COLO829 (cell line): ENCODE measurements at places on chromosomes 12 and 14.
A peak's percentile ranks its signal among the peaks of the same experiment; 100 is the strongest.

DNA sequence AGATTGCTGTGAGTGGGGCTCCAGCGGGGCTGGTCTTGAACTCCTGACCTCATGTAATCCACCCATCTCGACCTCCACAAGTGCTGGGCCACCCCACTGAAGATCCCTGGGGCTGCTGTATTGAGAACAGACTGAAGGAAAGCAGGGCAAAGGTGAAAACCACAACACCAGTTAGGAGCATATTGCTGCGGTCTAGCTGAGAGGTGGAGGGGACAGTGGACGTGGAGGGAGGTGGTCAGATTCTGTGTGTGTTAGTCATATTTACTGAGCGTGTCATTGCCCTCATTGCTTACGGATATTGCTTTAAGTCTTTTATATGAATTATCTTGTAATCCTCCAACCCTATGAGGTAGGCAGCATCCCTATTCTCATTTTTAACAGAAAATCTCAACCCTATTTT, 69.0 kb upstream of the OVCH1 start:
- DNase-seq, result no peak

GRCh38 chr14:86166541-86166940, 636.6 kb downstream of the FLRT2 start:
- no peak for DNase-seq

DNA sequence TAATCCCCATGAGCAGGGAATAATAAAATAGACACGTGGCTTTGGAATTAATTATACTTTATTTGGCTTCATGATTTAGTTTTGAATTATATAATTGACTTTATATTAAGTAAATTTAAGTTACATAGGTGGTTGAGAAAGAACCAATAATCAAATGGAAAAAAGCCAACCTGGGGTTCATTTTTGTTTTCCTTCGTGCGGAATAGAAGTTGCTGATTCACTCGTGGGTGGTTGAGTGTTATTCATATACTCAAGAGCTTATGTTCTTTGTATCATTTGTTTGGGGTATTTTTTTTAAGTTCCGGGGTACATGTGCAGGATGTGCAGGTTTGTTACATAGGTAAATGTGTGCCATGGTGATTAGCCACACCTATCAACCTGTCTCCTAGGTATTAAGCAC, 58.0 kb downstream of the ZNF664 start:
- no peak for DNase-seq

DNA sequence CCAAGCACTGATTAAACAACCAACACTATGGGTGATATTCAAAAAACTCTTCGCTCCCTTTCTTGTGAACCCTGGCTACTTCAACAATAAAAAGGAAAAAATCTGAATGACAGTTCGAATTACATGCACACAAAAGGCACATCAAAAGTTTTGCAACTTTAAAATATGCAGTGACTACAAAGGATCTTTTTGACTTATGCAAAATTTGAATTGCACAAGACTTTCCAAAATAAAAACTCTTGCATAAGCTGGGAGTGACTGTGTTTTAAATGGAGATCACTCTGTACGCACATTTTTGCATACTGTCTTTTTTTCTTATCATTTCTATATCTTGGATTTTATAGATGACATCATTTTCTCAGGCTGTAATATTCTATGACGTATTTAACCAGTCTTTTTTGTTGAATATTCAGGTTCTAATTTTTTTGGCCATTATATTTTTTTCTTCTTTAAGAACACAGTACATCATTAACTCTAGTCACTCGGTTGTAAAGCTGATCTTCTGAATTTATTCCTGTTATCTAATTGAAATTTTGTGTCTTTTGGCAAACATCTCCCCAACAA, 667.6 kb upstream of the TBX3 start:
- DNase-seq, result no peak

GRCh38 chr12:77130193-77130592, 64.8 kb upstream of the E2F7 start:
- DNase-seq, result no peak

- DNase-seq, result no peak
These were observed 53.9 kb downstream of the ANAPC7 start for GRCh38 chr12:110349514-110350151.

- no peak for DNase-seq
These were observed 150.1 kb upstream of the FSCB start for GRCh38 chr14:44657203-44657602.

- DNase-seq, result no peak
These were observed 8.8 kb upstream of the CEP170B start for GRCh38 chr14:104856157-104856868.

DNA sequence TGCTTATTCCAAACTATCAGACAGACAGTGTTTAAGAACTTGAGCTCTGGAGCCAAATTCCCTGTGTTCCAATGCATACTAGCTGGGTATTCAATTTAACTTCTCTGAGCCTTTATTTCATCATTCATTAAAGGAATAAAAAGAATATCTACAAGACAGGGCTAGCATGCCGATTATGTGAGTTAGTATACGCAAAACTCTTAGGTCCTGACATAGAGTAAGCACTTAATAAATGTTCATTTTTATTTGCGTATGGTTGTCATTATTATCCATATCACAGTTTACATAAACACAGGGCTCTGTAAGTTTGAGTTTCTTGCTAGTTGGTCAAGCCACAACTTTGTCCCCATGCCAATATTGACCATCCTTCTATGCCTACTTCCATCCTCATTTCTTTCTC, 161.5 kb downstream of the NUAK1 start:
- DNase-seq, result no peak

DNA sequence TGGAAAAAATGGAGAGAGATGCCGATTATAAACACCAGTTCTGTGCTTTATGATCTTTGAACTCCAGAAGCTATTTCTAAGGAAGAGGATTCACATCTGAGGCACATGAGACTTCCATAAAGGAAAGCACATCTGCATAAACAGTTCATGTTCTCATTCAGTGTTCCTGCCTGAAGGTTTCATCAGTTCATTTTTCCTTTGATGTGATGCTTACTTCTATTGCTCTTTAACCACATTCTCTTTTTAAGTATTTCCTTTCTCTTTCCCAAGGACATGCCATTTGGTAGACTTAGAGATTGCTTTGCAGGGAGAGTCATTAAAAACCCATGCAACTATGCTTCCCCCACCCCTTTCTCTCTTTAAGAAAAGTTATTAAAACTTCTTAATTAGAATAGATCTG, 387.0 kb upstream of the FLRT2 start:
- no peak for DNase-seq

- no peak for DNase-seq
These were observed 77.7 kb downstream of the PLXNC1 start for GRCh38 chr12:94225947-94226630.

GRCh38 chr14:35480119-35480769, 53.7 kb upstream of the INSM2 start:
- no peak for DNase-seq

- DNase-seq, result no peak
These were observed 6.0 kb downstream of the HOXC4 start for GRCh38 chr12:54059668-54060067.

- DNase-seq, result no peak
These were observed 61.6 kb downstream of the CAPZA3 start for GRCh38 chr12:18799561-18799960.

DNA sequence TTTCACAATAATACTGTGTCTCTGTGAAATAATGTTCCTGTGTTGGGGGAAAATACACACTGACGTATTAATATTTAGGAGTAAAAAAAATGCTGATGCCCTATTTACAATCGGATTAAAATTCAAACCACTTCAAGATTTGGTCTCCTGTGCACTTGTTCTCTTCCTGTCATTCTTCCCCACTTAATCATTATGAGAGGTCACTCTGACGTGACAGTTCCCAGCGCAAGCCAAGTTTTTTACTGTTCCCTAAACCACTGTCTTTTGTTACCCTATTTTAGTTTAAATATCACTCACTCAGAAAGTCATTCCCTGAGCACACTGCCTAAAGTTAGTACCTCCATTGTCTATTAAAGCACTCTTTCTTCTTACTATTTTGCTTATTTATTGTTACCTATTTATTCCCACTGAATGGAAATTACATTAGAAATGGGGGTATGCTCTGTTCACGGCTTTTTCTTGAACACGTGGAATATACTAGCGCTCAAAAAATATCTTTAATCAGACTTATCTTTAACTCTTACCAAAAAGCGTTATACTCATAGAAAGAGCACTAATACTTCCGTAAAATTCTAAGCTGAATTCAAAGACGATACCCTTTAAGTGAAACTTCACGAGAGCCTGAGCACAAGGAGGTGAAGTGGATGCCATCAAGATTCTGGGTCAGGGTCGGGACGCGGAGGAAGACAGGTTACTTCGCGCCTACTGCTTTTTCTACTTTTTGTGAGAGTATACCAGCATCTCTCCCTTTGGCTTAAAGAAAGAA, 670 bp upstream of the PSMA3 start:
- DNase-seq, result no peak

GRCh38 chr12:122860854-122861586, 25.8 kb downstream of the HIP1R start:
- no peak for DNase-seq

DNA sequence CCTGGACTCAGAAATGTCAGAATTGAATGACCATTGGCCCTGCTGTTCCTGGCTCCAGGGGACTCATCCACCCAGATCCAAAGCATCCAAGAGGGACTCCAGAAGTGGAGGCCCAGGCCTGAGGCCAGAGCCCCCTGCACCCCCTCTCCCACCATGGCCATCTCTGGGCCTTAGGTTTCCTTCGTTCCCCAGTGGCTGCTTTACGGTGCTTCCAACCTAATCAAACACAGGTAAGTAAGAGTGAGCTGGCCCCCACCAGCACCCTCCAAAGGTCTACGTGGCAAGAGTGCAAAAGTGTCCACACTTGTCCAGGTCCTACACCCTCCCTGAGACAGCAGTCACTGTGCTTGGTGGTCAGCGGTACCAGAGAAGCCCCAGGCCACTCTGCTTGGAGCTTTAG, 139.0 kb downstream of the DPF3 start:
- no peak for DNase-seq

GRCh38 chr14:51929910-51930682, 59.2 kb upstream of the RTRAF start:
- peak; percentile 75 for DNase-seq

GRCh38 chr14:92673601-92674150, 74.8 kb downstream of the LGMN start:
- no peak for DNase-seq

GRCh38 chr12:12010277-12011039, 60.3 kb upstream of the BCL2L14 start:
- DNase-seq, result peak; percentile 92

DNA sequence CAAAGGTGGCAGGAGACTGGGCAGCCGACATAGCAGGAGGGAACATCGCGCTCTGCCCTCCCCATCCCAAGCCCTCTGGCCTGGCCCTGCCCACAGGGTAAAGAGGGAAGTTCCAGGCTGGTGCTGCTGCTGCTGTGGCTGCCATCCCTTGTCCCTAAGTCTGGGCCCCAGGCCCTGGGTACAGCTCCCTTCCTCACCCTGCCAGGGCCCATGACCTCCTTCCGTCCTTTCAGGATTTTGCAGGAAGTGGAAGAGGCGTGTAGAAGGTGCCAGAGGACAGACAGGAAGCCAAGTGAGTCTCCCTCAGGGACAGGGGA, 14.7 kb upstream of the NCOR2 start:
- no peak for DNase-seq
